Chondrocyte (in vitro differentiated cells): ENCODE measurements at places on chromosomes 2 and 18.

DNA sequence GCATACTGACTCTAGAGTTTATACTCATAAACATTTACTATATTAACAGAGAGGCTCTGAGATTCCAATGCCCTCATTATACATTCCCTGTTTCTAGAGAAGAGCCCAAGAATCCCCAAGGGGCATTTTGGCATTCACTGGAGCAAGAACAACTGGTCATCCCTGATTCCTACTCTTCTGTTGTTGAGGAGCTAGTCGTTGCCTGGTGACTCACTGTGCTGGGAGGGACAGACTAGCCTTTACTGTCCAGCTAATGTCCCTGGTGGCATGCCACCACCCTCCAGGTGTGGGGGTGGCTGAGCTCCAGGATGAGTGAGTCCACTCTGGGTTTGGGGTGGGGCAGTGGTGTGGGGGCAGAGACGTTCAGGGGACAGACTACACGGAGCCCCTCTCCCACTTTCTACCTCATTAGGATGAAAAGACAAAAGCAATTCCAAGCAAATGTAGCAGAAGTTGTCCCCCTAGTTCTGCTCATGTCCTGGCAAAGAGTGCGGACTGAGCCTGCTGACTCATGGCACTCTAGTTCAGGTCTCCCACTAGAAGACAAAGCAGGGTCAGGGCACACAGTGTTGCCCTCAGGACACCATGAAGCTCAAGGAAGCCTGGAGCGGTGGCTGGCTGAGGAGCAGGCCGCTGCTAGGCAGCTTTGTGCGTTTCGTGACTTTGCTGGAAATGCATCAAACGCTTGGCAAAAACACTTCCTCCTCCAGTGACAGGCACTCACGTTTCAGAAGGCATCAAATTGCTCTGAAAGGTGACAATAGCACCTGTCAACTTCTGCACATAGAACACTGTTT is 49.4 kb downstream of the RHOB start:
- DNase-seq = no peak

GRCh38 chr18:46546111-46546640 is 110.8 kb downstream of the LOXHD1 start:
- no peak for DNase-seq

GRCh38 chr18:25759111-25759510 is 331.3 kb downstream of the SS18 start:
- DNase-seq = no peak

DNA sequence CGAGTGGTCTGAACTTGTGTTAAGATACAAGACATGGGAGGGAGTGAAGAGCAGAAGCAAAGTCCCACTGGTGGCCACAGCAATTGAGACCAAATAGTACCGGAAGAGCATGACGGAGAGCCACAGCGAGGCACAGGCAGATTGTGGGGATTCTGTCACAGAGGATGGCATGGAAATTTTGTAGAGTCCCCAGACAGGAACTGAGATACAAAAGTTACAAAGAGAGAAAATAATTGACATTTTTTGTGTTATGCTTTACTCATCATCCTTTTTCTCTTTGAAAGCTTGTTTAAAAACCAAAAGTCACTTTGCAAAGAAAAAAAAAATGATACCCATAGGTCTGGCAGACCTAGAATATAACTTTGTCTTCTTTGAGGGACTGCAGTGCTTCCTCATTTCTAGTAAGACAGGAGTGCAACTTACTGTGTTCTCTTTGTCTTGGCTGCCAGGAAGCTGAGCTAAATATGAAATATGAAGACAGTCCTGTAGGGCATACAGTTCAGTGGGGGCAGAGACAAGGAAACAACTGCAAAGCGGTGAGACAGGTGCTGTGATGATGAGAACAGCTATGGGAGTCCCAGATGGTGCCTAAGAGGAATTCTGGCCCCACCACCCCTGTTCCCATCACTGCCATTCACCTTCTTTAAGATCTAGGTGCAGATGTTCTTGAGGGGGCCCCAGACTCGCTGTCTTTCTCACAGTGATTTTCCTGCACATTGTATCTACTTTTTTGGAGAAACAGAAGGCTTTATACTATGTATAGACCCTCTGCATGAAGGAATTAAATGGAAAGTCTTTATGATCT is 5.2 kb downstream of the ARHGAP25 start:
- DNase-seq = no peak

- no peak for DNase-seq
Observed at GRCh38 chr2:158202161-158202815, 100.6 kb downstream of the UPP2 start.

GRCh38 chr2:47644351-47644750 is 138.6 kb upstream of the MSH6 start:
- no peak for DNase-seq

GRCh38 chr18:35508030-35508429 is 10.3 kb upstream of the INO80C start:
- no peak for DNase-seq

- no peak for DNase-seq
Observed at GRCh38 chr2:27494944-27495554, at the start of gene FNDC4. Gene FNDC4, minus strand, starts transcription at chr2:27495200. Its CDS starts 521 bp downstream, at chr2:27494679.

DNA sequence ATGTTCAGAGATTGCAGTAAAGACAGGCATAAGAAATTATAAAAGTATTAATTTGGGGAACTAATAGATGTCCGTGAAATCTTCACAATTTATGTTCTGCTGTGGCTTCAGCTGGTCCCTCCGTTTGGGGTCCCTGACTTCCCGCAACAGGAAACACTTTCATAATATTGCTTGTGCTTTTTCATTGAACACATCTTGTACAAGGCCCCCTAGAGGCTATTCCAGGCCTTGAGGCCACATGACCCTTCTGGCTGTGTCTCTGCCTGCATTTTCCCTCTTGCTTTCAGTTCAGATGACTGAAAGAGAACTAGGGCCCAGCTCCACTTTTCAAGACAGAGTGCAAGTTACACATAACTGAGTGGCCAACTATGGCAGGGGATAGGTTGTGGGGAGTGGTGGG is 164.1 kb downstream of the TMEM247 start:
- DNase-seq = no peak

GRCh38 chr2:147450661-147451510 is 393.9 kb upstream of the ACVR2A start:
- no peak for DNase-seq

- no peak for DNase-seq
Observed at GRCh38 chr2:23127465-23127864, 257.5 kb upstream of the KLHL29 start.

GRCh38 chr2:149101818-149102217 is 63.3 kb downstream of the LYPD6B start:
- DNase-seq = no peak

DNA sequence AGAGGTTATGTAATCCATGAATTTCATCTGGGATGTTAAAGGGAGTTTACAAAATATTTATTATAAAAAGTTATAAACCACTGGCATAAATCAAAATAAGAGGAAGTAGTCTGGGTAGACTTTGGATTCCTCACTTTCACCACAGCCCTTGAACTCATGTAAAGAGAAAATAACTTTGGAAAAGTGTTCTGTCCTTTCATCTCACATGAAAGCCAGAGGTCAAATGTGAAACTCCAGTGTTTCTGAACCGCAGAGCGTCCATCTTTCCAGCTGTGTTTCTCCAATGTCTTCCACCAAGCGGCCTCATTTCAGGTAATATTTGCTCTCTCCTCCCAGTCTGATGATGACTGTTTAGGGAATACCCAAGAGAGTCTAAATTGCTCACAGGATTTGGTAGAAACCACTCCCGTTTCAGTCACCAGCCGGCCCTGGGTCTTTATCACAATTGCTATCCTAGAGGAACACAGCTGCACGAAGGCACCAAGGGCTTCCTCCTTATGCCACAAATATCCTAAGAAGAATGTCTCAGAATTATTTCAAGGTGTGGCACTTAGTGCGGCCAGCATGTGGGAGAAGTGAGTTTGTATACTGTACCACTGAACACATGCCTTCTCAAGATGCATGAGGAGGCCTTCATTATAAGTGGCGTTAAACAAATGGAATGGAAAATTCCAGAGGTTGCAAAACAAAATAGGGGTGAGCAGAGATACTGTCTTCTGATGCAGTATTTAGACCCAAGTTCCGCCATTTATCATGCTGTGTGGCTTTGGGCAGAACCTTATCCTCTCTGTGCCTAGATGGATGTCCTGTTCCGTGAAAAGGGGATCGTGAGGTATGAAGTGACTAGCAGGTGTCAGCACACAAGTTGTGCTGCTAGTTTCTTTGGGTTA is 63.8 kb downstream of the ACTR2 start:
- no peak for DNase-seq

- no peak for DNase-seq
Observed at GRCh38 chr2:97966545-97967215, 29.1 kb downstream of the TMEM131 start.

DNA sequence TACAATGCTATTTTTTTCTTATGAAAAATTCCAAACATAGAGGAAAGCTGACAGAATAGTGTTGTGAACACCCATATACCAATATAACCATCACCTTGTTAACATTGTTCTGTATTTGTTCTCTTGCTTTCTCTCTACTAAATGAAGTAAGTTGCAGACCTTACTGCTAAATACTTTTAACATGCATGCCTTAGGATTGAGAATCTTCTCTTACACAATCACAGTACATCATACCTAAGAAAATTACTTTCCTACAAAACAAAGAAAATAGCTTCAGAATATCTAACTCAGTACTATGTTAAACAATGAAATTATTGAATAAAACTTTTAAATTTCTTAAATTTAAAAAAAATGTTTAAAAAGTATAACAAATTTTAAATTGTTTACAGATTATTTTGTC is 136.5 kb downstream of the UBR3 start:
- DNase-seq = no peak

GRCh38 chr2:22694856-22695255 is 690.1 kb upstream of the KLHL29 start:
- no peak for DNase-seq

DNA sequence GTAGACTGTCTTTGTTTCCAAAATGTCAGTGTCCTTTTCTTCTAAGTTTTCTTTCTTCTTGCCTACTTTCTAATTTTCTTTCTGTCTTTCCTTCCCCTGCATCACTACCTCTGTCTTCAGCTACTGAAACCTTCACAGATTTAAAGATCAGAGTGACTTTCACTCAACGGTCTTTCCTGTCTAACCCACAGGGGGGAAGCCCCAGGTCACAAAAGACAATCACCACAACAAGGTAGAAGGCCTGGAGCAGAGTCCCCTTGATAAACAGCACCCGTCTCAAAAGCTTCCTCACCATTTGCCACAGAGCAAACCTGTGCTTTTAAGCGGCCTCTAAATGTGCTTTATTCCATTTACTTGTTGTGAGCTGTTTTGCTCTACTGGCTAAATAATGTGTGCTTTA is 665.4 kb downstream of the BCL11A start:
- no peak for DNase-seq

GRCh38 chr2:210459880-210460279 is 16.7 kb downstream of the LANCL1 start:
- no peak for DNase-seq

DNA sequence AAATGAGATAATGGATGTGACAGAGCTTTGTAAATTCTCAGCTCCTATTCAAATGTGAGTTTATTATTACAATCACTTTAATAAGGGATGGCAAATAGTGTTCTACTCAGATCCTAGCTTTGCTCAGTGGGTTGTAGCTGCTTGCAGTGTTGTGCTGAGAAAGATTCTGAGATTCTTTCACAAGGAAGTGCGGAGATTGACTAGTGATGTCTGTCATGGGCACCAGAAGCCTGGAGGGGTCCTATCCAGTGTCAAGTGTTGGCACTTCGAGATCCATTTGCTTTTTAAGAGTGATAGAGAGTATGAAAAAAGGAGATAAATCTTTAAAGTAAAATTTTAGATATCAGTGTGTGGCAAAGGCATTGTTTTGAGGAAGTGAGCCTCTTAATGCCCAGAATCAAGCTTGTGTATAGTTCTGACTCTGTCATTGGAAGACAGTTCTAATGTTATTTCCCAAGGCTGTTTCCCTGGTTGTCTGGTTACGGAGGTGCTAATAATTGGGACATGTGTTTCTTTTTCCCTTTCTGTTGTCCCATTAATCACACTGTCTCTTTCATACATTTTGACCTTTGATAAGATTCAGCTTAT is 181.7 kb upstream of the SPRED2 start:
- DNase-seq = no peak

DNA sequence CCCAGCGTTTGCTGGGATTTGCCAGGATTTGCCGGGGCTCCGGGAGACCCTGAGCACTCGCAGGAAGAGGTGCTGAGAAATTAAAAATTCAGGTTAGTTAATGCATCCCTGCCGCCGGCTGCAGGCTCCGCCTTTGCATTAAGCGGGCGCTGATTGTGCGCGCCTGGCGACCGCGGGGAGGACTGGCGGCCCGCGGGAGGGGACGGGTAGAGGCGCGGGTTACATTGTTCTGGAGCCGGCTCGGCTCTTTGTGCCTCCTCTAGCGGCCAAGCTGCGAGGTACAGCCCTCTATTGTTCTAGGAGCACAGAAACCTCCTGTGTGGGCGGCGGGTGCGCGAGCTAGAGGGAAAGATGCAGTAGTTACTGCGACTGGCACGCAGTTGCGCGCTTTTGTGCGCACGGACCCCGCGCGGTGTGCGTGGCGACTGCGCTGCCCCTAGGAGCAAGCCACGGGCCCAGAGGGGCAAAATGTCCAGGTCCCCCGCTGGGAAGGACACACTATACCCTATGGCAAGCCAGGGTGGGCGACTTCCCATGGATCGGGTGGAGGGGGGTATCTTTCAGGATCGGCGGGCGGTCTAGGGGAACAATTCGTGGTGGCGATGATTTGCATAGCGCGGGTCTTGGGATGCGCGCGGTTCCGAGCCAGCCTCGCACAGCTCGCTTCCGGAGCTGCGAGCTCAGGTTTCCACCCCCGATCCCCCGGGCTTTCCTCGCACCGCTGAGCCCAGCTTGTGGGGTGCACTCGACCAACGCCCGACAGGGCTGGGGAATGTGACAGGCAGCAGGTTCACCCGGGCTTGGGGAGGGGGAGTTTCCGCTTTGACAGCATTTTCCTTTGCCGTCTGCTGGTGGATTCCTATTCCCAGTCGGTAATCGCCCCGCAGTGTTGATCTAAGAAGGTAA is 2.8 kb downstream of the ONECUT2 start:
- no peak for DNase-seq

DNA sequence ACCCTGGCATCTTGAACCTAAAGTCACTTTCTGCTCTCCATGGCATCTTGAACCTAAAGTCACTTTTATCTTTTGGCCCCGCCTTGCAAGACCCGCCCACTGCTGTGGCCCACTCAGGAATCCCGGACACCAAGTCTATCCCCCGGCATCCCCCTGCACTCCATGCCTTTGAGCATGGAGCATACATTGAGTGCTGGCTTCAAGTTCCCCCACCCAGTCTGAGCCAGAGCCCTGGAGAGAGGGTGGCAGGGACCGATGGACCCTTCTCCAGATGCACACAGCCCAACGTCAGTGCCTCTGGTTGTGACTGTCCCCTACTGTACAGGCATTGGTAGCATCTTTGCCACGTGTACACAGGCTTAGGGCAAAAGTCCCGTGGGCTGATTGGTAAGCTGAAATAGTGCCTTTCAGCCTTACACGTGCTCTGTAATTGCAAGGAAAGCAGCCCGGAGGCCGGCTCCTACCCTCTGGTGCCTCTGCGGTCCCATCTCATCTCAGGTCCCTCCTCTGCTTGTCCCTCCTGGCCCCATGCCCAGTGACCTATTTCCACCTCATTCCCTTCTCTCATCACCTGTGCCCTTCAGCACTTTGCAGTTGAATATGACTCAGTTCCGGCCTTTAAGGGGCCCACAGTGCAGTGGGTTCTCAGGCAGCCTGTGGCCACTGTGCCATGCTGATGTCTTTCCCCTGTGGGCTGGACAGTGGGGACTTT is 154.0 kb downstream of the INHBB start:
- DNase-seq = peak; percentile 63

GRCh38 chr2:71894261-71894660 is 253.4 kb downstream of the CYP26B1 start:
- no peak for DNase-seq
